ENCODE measurements at places on chromosomes 4 and X.
A peak's percentile ranks its signal among the peaks of the same experiment; 100 is the strongest.

DNA sequence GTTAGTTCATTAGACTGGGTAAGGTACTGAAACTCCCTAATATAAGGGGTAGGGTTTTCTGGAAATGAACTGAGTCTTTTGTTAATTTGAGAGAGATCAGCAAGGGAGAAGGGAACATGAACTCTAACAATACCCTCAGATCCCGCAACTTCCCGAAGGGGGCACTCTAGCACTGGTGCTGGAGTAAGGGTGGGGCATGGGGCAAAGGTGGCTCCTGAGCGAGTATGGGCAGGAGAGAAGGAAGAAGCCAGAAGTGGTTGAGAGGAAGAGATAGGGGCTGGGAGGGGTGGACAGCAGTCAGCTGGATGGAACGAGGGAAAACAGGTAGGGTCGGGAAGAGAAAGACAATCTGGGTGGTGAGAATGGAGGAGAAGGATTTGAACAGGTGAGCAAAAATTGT is 183.2 kb upstream of the MAGEE2 start:
- DNase-seq = no peak

- DNase-seq = no peak
Observed at GRCh38 chr4:17077105-17077504, 178.7 kb upstream of the LDB2 start.

GRCh38 chrX:153473126-153473525 is 2.8 kb upstream of the HAUS7 start:
- DNase-seq = no peak

- peak; percentile 12 for DNase-seq
Observed at GRCh38 chrX:64229154-64229553, 1.3 kb downstream of the ASB12 start.

GRCh38 chr4:169745291-169745690 is 12.5 kb downstream of the HPF1 start:
- DNase-seq = no peak

DNA sequence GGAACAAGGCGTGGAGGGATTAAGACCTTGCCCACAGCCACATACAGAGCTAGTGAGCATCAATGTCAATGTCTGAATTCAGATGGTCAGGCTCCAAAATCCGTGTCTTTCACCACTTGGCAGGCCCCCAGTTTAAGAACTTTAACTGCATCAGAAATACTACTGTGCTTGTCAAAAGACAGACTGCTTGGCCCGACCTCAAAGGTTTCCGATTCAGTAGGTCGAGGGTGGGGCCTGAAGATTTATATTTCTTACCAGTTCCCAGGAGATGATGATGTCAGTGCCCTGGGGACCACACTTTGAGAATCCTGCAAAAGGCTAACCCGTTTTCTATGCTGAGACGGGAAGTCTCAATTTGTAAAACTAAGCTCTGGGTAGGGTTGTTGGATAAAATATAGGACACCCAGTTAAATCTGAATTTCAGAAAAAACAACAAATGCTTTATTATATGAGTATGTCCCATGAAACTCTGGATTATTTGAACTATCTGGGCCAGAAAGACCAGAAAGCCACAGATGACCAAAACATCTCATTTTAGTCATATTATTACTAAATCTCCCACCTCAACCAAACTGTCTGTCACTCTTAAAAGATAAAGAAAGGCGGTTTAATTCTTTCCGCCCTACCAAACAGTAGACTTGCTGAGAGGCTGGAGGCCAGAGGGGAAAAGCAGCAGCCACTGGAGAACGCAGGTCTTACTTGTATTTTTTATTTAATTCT is 42.7 kb downstream of the GATB start:
- no peak for DNase-seq

DNA sequence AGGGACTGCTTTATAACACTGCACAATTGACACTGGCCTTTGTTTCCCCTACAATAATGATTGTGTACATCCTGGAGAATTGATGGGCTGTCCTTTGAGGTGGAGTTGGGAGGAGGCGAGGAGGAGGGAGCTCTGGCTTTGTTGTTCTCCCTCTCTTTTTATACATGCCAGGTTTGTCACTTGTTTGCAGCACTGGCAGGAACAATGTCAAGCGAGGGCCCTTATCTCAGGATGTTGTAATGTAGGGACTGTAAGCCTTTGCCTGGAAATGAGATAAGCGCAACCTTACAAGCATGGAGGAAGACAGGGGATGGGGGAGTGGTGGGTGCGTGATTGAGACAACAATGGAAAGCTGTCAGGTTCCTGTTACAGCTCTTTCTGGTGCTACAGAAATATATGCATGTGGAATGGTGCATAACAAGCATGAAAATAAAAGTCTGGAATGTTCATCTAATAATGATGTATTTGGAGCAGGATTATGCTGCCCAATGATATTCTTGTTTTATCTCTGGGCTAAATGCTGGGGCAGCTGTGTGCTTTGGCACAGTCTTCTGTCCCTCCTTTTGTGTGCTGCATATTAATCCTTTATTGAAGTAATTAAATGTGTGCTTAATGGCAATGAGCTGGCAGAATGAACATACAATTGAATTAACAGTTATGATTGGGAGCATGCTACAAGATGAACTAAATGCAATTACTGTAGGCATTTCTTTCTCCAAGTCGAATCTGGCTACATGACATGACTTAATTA is 294.4 kb downstream of the GPAT3 start:
- no peak for DNase-seq

DNA sequence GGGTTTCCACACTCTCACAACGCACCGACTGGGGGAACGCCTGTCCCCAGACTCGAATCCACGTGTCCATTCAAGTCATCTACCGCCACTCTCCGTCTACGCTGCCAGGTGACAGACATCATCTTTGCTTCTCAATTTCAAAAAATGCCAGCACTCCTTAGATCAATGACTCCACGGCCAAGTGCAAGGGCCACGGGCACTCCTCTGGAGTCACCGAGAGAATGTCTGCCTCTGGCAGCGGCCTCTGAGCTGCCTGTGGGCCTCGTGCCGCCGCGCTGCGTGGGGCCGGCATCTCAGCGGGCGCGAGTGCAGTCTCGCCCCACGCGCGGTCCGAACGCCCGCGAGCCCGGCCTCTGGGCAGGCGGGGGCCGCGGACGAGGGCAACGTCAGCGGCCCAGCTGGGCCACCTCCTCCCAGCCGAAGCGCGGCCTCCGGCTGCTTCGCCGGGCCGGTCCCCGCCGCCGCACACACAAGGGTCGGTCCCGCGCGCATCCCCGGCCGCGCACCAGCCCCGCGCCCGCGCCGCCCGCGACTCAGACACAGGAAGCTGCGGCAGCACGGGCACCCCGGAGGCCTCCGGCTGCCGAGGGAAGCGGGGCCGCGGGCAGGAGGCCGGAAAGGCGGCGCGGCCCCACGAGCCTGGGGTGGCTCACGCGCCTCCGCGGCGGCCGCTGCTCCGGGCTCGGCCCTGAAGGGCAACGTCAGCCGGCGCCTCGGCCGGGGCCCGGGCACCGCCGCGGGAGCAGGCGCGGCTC is 450 bp downstream of the ACSL1 start:
- peak; percentile 49 for DNase-seq
